Right cardiac atrium (tissue), 5 donors: ENCODE measurements at places on chromosomes 6 and 20.
A peak's percentile ranks its signal among the peaks of the same experiment; 100 is the strongest.

DNA sequence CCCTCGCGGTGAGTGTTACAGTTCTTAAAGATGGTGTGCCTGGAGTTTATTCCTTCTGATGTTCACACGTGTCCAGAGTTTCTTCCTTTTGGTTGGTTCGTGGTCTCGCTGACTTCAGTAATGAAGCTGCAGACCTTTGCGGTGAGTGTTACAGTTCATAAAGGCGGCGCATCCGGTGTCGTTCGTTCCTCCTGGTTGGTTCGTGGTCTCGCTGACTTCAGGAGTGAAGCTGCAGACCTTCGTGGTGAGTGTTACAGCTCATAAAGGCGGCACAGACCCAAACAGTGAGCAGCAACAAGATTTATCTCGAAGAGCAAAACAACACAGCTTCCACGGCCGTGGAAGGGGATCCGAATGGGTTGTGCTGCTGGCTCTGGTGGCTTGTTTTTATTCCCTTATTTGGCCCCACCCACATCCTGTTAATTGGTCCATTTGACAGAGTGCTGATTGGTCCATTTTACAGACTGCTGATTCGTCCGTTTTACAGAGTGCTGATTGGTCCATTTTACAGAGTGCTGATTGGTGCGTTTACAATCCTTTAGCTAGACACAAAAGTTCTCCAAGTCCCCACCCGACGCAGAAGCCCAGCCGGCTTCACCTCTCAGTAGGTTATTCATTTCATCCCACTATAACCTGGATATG lies 48.2 kb upstream of the ARG1 start:
- DNase-seq, result no peak

DNA sequence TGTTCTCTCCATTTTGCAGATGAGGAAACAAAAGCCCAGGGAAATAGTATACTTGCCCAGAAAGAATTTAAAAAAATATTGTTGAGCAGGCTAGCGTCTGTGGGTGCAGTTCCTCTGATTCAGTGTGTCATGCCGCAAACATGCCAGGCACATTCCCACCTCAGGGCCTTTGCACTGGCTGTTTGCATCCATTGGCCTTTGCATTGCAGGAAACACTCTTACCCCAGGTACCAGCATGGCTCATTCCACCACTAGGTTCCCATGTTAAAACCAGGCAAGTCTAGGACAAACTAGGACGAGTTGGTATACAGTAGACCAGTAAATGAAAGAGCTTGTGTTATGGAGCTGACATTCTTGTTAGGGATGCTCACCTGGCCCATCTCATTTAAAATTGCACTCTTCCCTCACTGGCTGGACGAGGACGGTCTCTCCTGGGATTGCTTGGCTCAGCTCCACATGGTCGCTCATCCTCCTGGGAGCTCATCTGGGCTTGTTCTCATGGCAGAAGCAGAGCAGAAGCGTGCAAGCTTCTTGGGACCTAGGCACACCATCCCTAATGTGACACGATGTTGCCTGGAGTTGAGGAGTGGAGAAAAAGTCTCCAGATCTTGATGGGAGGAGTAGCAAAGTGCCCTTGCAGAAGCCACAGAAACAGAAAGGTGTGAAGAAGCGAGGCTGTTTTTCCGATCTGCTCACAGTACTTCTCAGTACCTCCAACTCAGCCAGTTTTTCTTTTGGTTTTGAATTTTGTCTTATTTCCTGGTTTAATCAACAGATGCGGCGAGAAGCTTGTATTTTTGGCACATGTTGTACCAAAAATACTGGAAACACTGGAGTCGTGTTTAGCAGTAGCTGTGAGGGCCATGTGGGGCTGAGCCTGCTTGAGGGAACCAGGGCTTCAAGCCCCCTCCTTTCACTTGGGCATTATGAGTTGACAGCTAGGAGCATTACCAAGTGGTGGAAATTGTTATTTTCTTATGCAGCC lies 13.9 kb downstream of the ZNF831 start:
- no peak for DNase-seq

GRCh38 chr6:110664933-110665332 lies 150.3 kb downstream of the CDK19 start:
- DNase-seq, result no peak

DNA sequence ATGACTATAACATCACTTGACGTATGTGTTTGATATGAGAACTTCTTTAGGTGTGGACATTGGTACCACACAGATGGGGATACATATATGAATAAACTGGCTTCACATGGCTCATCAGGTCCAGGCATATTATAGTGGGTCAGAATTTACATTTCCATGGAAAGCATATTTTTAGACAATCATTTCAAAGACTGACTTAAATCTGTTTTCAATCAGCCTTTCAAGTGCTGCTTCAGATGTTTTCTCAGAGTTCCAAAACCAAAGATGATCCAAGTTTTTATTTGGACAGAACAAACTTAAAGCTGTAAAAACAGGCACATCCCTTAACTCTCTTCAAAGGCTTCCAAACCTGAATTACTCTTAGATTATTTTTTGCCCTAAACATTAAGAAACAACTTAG lies 88.1 kb downstream of the PRSS35 start:
- no peak for DNase-seq

DNA sequence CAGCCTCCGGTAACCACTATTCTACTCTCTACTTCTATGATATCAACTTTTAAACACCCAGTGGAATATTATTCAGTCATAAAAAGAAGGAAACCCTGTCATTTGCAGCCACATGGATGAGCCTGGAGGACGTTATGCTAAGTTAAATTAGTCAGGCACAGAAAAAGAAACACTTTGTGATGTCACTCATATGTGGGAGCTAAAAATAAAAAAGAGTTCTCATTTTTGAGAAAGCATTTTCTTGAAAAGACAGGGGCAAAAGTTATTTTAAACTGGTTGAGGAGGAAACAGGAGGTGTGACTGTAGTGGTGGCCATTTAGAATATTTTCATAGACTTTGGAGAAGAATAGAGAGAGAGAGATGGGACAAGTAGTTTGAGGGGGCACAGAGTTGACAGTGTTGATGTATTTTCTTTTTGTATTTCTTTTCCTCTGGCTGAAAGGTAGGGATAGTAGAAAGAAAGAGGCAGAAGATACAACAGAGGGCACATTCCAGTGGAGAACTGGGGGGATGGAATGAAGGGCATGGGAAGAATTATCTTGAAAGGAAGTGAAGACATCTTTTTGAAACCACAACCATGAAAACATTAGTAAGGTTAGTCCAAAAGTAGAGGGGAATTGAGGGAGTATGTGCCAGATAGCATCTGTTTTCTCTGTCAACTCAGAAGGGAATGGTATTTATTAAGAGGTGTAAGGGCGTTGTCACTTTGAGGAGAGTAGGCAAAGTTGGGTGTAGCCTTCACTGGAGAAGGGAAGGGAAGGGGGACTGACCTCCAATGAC lies 181.3 kb upstream of the GMDS start:
- no peak for DNase-seq

GRCh38 chr20:59777814-59778575 lies 155.4 kb downstream of the SYCP2 start:
- no peak for DNase-seq

GRCh38 chr6:158083455-158084325 lies 84.4 kb downstream of the SERAC1 start:
- no peak for DNase-seq

GRCh38 chr6:53335224-53335994 lies 13.3 kb downstream of the ELOVL5 start:
- DNase-seq, result no peak

DNA sequence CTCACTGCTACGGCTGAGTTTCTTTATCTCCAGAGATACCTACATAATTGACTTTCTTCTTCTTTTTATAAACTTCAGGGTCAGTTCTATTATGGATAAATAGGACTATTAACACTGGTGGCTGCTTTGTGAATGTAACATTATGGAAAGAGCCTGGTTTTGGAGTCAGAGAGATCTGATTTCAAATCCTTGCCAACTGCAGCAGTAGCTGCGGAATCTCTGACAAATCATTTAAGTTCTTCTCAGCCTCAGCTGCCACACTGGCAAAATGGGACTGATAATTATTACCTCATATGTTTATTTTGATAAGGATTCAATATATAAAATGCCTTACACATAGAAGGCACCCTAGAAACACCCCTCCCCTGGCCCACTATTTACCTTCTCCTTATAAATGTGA lies 160.5 kb downstream of the BACH2 start:
- DNase-seq, result no peak

GRCh38 chr20:62652041-62652893 lies 10.0 kb downstream of the SLCO4A1 start:
- DNase-seq, result peak; percentile 97

- no peak for DNase-seq
These were observed 182.4 kb downstream of the ISM1 start for GRCh38 chr20:13403453-13403852.

GRCh38 chr6:11923621-11924020 lies 88.5 kb upstream of the HIVEP1 start:
- DNase-seq, result no peak

DNA sequence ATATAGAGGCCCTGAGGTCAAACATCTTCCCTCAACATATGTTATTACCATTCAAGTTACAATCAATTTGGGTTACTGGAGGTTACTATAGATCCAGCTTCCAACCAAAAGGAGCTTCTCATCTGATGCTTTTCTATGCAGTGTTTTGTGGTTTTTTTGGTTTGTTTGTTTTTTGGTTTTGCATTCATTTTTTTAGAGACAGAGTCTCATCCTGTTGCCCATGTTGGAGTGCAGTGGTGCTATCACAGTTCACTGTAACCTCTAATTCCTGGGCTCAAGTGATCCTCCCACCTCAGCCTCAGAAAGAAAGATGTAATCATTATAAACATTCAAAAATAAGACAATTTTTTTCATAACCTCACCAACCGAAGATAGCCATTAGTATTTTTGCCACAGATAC lies 124.4 kb upstream of the JARID2 start:
- DNase-seq, result no peak
